Stimulated activated CD4-positive, alpha-beta T cell treated with anti-CD3 and anti-CD28 coated beads, TNF-alpha, amount 100 ng/mL, for 1 hour (primary cell): ENCODE measurements at places on chromosomes 7 and 10.

GRCh38 chr7:22629056-22629455 lies 97.9 kb upstream of the IL6 start:
- DNase-seq: no peak

DNA sequence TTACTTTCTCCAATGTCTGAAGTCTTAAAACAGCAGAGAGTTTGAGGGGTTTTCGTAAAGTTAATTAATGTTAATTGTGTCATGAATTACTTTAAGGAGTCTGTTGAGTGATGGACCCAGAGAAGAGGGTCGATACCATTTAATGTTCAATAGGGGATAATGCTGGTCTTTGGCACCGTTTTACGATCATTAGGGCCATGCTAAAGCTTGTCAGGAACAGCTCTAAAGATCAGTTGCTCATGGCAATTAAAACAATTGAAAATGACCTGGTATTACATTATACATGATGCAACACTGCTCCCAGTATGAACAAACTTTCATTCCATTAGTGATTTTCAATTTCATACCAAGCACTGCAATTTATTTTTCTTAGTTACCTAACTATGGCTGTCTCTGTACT lies 296.9 kb downstream of the ETV1 start:
- no peak for DNase-seq

DNA sequence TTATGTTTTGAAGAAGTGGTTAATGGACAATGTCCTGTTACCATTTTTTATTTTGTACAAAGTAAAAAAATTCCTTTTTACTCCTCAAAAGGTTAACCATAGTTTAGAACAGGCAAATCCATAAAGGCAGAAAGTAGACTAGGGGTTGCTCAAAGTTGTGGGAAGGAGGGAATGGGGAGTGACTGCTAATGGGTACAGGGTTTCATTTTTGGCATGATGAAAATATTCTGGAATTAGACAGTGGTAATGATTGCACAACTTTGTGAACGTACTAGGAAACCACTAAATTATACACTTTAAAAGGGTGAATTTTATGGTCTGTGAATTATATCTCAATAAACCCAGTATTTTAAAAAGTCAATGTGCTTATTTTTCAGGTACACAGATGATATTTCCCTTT lies 35.4 kb upstream of the CDK14 start:
- no peak for DNase-seq

GRCh38 chr10:19014498-19014897 lies 34.1 kb upstream of the MALRD1 start:
- no peak for DNase-seq

DNA sequence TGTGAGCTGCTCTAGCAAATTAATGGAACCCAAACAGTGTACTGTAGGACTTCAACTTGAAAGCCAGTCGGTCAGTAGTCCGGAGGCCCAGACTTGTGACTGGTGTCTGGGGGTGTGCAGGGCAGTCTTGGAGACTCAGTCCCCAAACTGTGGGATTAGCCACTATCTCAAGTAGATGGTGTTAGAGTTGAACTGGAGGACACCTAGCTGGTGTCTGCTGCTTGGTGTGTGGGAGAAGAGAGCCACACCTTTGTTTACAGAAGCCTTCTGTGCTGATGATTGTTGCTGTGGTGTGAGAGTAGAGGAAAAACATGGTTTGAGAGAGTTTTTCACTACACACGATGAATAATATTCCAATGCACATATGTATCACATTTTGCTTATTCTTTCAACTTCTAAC lies 47.4 kb downstream of the CUL2 start:
- no peak for DNase-seq

GRCh38 chr7:75962607-75963380 lies 31.6 kb downstream of the TMEM120A start:
- no peak for DNase-seq

GRCh38 chr7:156386097-156386496 lies 254.5 kb upstream of the RNF32 start:
- no peak for DNase-seq

DNA sequence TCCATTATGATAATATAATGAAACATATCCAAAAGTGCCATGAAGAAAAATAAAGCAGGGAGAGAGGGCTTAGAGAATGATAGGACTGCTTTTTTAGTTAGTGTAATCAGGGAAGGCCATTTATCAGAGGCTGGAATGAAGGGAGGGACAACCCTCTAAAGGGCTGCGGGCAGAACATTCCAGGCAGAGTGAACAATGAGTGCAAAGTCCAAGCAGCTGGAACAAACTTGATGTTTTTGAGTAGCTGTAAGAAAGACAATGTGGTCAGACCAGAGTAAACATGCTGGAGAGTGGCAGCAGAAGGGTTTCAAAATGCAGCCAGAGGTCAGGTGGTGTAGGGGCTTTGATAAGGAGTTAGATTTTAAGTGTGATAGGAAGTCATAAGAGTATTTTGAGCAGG lies 65.6 kb upstream of the CCDC6 start:
- DNase-seq: no peak

- DNase-seq: no peak
These were observed 103.5 kb upstream of the FAM20C start for GRCh38 chr7:88927-89231.

GRCh38 chr7:138935465-138936011 lies 45.7 kb downstream of the KIAA1549 start:
- DNase-seq: no peak

GRCh38 chr7:156151078-156151477 lies 338.8 kb upstream of the SHH start:
- no peak for DNase-seq

DNA sequence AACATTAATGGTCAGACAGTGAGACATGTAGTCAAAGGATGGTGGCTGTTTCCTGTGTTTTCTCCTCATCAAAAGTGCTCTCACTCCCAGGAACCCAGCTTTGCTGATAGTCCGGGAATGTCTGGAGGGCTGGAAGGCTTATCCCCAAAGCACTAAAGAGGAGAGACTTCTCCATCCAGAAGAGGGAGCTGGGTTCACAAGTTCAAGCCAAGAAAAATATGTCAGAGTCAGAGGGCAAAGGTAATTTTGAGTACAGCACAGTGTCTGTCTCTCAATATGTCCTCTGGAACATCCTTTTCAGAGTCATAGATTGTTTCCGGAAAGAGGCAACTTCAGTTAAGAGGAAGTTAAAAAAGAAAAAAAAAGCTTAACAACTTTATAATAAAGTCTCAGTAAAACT lies 281.5 kb upstream of the PHYHIPL start:
- DNase-seq: no peak

DNA sequence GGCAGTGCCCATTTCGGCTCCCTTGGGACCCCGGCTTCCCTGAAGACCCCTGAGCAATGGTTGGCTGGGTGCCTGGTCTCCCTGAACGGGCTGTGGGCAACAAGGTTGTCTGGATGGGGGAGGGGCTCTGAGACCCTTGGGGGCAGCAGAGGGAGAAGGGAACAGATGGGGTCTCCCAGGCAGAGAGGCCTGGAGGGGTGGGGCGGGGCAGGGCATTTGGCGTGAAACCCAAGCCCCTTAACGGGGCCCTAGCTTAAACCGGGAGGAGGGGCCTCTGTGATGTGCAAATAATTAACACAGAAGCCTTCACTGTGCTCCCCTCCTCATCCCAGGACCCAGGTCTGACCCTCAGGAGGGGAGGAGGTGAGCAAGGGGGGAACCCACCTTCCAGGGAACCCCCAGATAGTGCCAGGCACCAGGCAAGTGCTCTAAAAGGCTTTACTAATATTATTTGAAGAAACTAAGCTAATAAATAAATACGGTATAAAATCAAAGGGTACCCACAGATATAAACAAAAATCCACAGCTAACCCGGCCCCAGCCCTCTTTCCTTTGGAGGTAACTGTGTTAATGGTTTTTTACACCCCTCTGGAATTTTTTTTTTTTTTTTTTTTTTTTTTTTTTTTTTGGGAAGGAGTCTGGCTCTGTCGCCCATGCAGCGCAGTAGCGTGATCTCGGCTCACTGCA lies 170.8 kb downstream of the RNF216 start:
- no peak for DNase-seq

GRCh38 chr10:74081941-74082718 lies 68.5 kb downstream of the AP3M1 start:
- no peak for DNase-seq

GRCh38 chr10:24465124-24465874 lies 256.4 kb downstream of the KIAA1217 start:
- DNase-seq: no peak
